ENCODE measurements at places on chromosomes 3 and 15.

- peak; percentile 94 for DNase-seq
Measured at GRCh38 chr3:14460342-14461005, 58.1 kb downstream of the SLC6A6 start.

- peak; percentile 87 for DNase-seq
Measured at GRCh38 chr15:42457445-42458442, 33.2 kb downstream of the ZNF106 start.

DNA sequence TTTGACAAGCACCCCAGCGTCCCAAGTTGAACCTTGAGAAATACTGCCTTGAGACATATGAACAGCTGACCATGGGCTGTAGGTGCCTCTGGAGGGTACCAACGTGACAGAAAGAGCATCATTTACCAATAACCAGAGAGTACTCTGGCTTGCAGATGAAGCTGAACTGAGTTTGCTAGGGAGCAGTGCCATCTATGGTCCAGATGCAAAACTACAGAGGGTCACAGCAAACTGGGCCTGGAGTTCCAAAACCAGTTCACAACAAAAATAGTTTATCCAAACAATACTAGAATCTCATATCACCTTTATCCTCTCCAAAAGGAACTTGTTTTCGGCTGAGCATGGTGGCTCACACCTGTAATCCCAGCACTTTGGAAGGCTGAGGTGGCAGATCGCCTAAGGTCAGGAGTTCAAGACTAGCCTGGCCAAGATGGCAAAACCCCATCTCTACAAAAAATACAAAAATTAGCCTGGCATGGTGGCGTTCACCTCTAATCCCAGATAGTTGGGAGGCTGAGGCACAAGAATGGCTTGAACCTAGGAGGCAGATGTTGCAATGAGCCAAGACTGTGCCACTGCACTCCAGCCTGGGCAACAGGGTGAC is 69.3 kb downstream of the CHAC1 start:
- DNase-seq, result no peak

DNA sequence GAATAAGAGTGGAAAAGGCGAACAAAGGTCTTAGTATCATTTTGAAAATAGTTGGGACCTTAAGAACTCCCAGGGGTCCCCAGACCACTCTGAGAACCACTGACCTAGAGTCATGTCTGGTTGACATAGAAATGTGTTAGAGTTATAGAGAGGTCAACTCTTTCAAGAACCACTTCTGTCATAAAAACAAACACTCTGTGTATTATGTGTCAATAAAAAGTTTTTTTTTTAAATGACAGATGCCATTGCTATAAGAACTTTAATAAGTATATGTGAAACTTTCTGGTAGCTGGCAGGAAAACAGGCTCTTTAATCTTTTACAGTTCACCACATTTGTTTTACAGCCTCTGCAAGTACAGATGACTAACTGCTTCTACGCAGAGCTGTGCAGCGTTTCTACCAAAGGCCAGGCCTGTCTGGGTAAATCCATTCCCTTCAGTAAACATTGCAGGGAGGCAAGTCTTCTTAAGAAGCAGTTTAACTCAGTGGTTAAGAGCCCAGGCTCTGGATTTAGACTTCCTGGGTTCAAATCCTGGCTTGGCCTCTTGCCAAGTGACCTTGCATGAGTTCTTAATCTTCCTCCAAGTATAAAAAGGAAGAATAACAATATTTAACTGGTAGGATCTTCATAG is 56.6 kb downstream of the RFTN1 start:
- peak; percentile 93 for DNase-seq

- peak; percentile 97 for DNase-seq
Measured at GRCh38 chr3:29072611-29073010, 208.3 kb upstream of the RBMS3 start.
